ENCODE measurements at places on chromosomes 4 and X.

DNA sequence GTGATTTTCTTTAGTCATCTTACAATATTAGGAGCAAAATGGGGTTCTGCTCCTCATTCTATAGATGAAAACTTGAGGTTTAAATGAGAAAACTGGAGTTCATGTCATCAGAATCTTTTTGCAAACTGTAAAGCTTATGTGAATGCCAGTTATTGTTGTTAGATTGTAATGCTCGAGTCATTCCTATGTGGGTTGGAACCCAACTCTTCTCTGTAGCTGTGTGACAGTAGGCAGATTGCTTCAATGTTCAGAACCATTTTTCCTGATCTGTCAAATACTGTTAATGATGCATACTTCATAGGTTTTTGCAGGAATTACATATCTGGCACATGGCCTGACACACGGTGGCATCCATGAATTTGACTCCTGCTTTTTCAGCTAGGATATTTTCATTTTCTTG is 178.9 kb downstream of the RAPGEF2 start:
- H3K27ac ChIP-seq = no peak overlapping the region
- H3K4me1 ChIP-seq = no peaks in the 10 kb centered on the region
- H3K36me3 ChIP-seq = no peaks in the 10 kb centered on the region
- H3K27me3 ChIP-seq = no peaks in the 10 kb centered on the region
- no peak for DNase-seq

DNA sequence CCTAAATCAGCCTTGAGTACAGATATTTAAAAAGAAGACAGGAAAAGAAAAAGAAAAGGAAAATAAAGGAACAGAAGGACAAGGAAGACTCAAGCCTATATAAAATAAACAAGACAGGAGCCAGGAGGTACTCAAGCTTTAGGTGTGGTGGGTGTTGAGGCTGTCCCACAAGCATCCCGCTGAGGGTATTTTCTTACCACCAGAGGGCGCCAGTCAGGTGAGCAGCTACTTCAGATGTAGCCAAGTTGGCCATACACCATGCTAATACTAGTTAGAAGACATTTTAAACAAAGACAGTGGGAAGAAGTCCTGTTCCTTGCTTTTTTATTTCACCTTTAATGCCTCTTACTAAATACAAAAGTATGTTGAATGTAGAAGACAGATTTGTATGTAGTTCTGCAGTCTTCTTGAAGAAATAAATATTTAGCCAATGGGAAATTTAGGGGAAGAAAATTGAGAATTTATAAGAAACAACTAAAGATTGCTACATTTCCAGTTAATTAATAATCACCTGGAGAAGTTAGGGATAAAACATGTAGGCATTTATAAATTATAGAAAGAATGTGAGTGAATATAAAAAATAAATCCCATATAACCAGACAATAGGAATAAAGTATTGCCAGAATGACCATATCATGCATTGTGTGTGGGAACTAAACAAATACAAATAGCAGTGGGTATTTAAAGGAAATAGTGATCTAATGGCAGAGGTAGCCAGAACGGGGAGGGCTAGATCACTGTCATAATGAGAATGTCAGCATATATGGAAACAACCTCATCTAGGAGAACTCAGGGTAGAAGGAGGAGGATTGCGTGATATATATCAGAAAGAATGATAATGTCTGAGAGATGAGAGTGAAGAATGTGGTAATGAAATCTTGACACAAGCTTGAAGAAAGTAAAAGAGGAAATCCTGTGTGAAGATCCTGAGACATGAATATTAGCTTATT is 71.0 kb downstream of the MTHFD2L start:
- no peaks in the 10 kb centered on the region for H3K27me3 ChIP-seq
- peaks cover 27% of the 10 kb centered on the region for H3K4me1 ChIP-seq
- peak; percentile 85 for DNase-seq
- no peak overlapping the region for H3K27ac ChIP-seq

GRCh38 chrX:77597511-77597910 is 150.3 kb downstream of the FGF16 start:
- peaks cover 10% of the 10 kb centered on the region for H3K4me1 ChIP-seq
- H3K36me3 ChIP-seq = no peaks in the 10 kb centered on the region
- no peak overlapping the region for H3K27ac ChIP-seq
- DNase-seq = peak; percentile 28

DNA sequence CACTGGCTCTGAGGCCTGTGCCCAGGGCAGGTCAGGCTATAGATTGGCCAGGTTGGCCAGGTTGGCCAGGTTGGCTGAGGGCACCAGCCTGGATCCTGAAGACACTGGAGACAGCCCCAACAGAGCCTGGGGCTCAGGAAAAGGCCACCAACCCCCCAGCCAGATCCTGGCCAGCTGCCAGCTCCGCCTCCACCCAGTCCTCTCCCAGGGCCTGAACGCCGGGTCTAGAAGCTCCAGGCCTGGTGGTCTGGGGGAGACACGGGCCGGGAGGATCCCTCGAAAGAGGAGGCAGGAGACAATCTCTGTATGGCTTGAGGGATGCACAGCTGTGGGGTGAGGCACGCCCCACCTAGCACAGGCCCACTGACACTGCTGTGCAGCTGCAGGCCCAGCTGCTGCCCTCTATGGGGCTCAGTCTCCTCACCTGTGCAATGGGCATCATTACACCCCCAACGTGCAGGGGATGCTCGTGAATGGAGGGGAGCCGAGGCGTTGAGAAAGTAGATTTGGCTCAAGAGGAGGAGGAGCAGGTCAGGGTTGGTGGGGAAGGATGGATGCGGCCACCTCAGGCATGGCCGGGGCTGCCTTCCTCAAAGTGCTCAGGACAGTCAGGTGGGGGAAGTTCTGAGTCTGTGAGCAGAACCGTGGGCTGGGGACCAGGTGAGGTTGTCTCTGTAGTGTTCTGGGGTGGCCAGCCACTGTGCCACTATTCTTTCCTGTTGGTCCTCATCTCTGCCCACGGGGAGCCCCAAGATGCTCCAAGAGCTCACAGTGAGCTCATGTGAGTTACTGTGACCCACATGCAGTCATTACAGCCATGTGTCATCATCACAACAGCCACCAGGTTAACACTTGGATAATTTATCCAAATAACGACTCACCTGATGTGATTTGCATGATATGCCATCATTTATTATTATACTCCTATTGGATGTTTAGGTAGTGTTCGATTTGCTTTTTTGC is 10.8 kb upstream of the GAGE10 start:
- H3K27me3 ChIP-seq = no peaks in the 10 kb centered on the region
- no peaks in the 10 kb centered on the region for H3K4me1 ChIP-seq
- no peak overlapping the region for H3K4me3 ChIP-seq
- H3K36me3 ChIP-seq = no peaks in the 10 kb centered on the region

- DNase-seq = peak; percentile 53
- H3K36me3 ChIP-seq = no peaks in the 10 kb centered on the region
- no peaks in the 10 kb centered on the region for H3K4me1 ChIP-seq
- no peak overlapping the region for H3K4me3 ChIP-seq
Measured at GRCh38 chrX:97685753-97686152, 802.0 kb downstream of the RPA4 start.

DNA sequence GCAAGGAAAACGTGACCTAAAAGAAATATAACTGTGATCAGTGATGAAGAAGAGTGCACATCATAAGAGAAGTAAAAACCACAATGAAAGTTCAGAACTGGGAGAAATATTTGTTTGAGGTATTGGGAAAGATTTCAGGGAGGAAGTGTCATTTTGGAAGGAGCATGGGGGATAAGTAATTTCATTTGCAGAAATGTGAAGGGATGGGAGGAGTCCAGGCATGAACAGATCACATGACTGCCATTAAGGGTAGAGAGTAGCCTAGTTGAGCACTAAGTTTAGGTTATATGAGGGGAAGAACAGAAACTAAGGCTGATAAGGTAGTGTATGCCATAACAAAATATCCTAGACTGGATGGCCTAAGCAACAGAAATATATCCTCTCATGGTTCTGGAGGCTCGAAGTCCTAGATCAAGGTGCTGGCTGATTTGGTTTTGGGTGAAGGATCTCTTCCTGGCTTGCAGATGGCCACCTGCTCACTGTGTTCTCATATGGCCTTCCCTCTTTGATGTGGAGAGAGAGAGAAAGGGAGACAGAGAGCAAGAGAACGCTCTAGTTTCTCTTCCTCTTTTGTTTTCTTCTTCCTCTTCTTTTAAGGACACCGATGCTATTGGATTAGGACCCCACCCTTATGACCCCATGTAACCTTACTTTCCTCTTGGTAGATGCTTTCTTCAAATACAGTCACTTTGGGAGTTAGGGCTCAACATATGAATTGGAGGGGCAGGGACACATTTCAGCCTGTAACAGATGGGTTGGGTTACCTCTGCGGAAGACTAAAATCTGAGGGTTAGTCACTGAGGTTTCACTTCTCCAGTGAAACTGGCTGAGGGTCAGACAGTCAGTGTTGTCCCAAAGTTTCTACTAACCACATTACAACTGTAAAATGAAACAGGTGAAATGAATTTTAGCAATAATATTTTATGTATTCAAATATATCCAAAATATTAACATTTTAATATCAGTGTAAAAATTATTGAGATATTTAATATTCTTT is 77.9 kb downstream of the EGF start:
- H3K36me3 ChIP-seq = no peaks in the 10 kb centered on the region
- H3K27ac ChIP-seq = peak overlapping the region; percentile 43
- DNase-seq = peak; percentile 78
- peak overlapping the region; percentile 30 for H3K4me3 ChIP-seq
- peaks cover 31% of the 10 kb centered on the region for H3K4me1 ChIP-seq
- peaks cover 56% of the 10 kb centered on the region for H3K27me3 ChIP-seq

DNA sequence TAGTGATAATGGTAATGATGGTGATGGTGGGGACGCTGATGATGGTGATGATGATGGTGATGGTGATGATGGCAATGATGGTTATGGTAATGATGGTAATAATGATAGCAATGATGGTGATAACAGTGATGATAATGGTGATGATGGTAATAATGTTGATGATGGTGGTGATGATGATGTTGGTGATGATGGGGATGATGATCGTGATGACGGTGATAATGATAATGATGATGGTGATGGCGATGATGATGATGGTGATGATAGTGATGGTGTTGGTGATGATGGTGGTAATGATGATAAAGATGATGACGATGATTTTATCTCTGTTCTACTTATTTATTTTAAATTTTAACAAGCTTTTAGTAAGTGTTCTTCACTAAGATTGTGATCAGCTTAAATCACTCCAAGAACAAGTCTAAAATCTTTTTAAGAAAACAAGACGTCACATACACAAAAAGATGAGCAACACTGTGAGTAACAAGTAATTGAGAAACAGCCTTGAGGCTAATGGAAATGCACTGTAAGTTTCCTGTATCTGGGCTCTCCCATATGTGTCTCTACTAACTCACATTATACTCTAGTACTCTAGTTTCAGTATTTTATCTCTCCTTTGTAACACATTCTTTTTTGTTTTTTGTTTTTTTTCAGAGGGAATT is 480.2 kb upstream of the PRKX start:
- H3K27ac ChIP-seq = no peak overlapping the region
- H3K36me3 ChIP-seq = no peaks in the 10 kb centered on the region
- no peaks in the 10 kb centered on the region for H3K27me3 ChIP-seq
- H3K4me3 ChIP-seq = no peak overlapping the region

- no peaks in the 10 kb centered on the region for H3K27me3 ChIP-seq
- no peak overlapping the region for H3K27ac ChIP-seq
- no peak for DNase-seq
- no peaks in the 10 kb centered on the region for H3K4me1 ChIP-seq
- H3K4me3 ChIP-seq = no peak overlapping the region
- no peaks in the 10 kb centered on the region for H3K36me3 ChIP-seq
Measured at GRCh38 chrX:107766470-107767150, 9.0 kb downstream of the TSC22D3 start.

DNA sequence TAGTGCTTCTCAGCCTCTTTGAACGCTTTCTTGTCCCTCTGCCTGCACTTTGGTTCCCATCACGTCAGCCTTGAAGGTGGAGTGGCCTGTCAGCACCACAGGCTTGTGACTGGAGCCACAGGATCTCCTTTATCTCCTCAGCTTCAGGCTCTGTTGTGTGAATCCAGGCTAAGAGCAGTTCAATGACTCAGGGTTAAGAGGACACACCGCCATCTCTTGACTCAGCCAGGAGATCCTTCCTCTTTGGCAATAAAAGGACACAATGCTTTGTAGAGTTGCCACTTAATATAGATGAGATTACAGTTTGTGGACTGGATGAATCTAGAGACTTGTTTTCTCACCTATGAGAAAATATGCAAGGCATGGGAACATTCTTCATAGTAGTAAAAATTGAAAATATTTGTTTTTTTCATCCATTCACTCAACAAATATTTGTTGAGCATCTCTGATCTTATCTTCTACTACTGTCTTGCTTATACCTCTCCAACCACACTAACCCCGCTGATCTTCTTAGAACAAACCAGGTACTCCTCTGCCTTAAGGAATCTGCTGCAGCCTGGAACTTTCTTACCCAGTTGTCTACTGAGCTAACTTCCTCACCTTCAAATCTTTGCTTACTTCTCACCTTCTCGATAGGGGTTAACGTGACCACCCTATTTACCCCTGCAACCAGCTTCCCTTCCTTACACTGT is 62.3 kb downstream of the UCHL1 start:
- peaks cover 12% of the 10 kb centered on the region for H3K4me1 ChIP-seq
- H3K4me3 ChIP-seq = no peak overlapping the region
- no peak overlapping the region for H3K27ac ChIP-seq
- H3K27me3 ChIP-seq = no peaks in the 10 kb centered on the region

- no peaks in the 10 kb centered on the region for H3K27me3 ChIP-seq
- no peaks in the 10 kb centered on the region for H3K4me1 ChIP-seq
- H3K4me3 ChIP-seq = peak overlapping the region; percentile 86
- no peaks in the 10 kb centered on the region for H3K36me3 ChIP-seq
- DNase-seq = no peak
Measured at GRCh38 chrX:155028129-155028528, 1.5 kb downstream of the FUNDC2 start.

DNA sequence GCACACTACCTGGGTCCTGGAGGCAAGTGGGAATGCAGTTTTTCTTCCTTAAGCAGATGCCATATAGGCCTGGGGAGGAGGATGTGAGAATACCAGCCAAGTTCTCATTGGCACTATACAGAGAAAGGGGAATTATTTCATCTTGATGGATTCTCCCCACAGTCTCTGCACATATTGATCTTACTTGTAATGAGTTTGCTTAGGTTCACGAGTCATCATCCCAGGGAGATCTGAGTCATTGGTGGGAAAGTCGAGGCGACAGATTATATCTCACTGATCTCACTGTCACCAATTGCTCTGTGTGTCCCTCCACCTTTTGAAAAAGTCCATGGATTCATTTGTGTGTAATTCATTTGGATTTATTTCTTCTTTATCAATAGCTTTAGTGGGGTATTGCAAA is 156.8 kb downstream of the AR start:
- H3K27ac ChIP-seq = no peak overlapping the region
- no peak overlapping the region for H3K4me3 ChIP-seq
- H3K36me3 ChIP-seq = no peaks in the 10 kb centered on the region
- no peaks in the 10 kb centered on the region for H3K4me1 ChIP-seq
- H3K27me3 ChIP-seq = no peaks in the 10 kb centered on the region
- DNase-seq = no peak

GRCh38 chrX:9349572-9350494 is 115.0 kb upstream of the TBL1X start:
- H3K4me3 ChIP-seq = no peak overlapping the region
- no peak overlapping the region for H3K27ac ChIP-seq
- H3K27me3 ChIP-seq = no peaks in the 10 kb centered on the region
- no peak for DNase-seq
- peaks cover 9% of the 10 kb centered on the region for H3K4me1 ChIP-seq

All from MM.1S (cell line).